ENCODE measurements at places on chromosomes 5 and 9. TPM values are rescaled to one million over a fixed set of nuclear protein-coding genes. Genes with fewer than 3 reads are reported as not detected.

- no peak for DNase-seq
These were observed 177.6 kb upstream of the SMARCA2 start for GRCh38 chr9:1837453-1838084.

DNA sequence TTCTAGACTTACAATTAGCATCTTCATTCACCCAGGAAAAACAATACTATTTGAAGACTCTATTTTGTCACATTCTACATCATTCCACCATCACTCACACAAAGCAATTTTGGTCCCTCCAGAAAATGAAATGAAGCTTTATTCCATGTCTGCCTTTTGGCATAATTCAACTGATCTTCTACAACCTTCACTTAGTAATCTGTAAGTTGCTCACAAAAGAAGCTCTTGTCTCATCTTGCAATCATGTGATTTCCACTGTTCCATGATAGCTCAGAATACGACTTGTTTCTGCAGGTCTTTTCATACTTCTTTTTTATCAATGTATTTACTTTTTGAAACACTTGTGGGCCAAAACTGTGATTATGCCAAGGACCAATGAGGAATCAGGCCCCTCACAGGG lies 261.9 kb upstream of the NR4A3 start:
- DNase-seq: no peak

DNA sequence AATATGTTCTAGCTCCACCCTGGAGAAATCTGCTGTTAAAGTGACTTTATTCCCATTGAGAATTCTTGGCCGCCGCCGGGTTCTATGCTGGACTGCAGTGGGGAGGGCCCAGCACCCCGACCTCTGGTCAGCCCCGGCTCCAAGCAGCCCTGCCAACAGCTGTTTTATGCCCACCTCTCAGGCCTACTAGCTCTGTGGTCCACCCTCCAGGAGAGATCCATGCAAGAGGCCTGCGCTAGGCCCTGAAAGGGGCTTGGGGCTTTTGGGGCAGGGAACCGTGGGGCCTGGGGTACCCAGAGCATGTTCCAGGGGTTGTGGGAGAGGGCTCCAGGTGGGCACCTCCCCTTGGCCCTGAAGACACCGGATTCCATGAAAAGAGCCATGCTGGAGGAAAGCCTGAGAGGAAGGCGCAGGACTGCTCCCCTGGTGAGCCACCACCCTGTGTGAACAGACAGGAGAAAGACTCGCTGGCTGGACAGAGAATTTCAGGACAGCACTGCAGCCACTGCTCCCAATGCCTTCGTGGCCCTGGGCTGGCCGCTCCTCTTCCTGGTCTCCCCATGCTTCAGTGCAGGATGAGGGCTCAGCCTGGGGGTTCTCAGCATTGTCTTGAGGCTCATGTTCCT lies 44.6 kb upstream of the RUFY1 start:
- peak; percentile 51 for DNase-seq

SHISAL2B gene
- total RNA-seq: not detected

All from osteoblast (primary cell).